ENCODE measurements at places on chromosomes 7 and 10.
A peak's percentile ranks its signal among the peaks of the same experiment; 100 is the strongest.

DNA sequence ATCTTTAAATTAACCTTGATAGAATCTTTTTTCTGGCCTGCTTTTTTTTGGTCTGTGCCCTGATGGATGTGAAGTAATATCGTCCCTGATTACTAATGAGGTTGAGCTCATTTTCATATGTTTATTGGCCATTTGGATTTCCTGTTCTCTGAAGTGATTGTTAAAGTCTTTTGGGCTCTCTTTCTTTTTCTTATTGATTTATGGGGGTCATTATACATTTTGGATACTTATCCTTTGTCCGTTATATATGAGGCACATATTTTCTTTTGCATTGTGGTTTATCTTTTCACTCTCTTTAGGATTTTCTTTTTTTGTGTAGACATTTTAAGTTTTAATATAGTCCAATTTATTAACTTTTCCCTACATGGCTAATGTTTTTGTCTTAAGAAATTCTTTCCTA lies 12.6 kb downstream of the SLK start:
- DNase-seq: no peak
- no peak overlapping the region for H3K4me3 ChIP-seq
- peaks cover 9% of the 10 kb centered on the region for H3K36me3 ChIP-seq
- no peaks in the 10 kb centered on the region for H3K27me3 ChIP-seq
- no peak overlapping the region for H3K27ac ChIP-seq

DNA sequence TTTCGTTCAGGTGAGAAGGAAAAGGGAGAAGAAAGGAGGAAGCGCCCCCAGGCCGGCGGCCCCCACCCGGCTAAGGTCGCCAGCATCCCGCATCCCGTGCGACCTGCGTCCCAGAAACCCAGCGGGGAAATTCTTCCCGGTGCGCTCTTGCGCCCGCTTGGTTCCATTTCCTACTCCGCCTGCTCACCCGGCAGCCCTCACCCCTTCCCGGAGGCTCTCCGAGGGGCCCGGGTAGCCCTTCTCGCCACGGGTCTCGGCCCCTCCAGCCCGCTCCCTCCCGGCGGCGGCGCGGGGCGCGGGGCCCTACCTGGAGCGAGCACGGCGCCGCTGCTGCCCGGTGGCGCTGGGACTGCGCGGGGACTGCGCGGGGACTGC lies at the start of gene PRKCQ:
PRKCQ (minus strand) TSS at position 373 of the 375 bp plus-strand sequence. CDS start 65,141 bp downstream, outside the sequence.
- peaks cover 72% of the 10 kb centered on the region for H3K36me3 ChIP-seq
- H3K4me1 ChIP-seq: peaks cover 70% of the 10 kb centered on the region
- peak within 1 kb of the TSS; percentile 95 for H3K4me3 ChIP-seq

DNA sequence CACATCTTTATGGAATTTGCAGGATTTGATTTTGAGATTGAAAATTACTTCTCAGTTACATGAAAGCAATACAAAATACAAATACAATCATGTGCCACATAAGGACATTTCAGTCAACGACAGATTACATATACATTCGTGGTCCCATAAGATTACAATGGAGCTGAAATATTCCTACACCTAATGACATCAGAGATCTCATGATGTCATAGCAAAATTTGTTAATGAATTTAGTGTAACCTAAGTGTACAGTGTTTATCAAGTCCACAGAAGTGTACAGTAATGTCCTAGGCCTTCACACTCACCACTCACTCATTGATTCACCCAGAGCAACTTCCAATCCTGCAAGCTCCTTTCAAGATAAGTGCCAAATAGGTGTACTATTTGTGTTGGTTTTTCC lies 126.5 kb downstream of the GPAM start:
- peaks cover 21% of the 10 kb centered on the region for H3K27me3 ChIP-seq
- H3K36me3 ChIP-seq: no peaks in the 10 kb centered on the region
- DNase-seq: no peak
- H3K4me1 ChIP-seq: no peaks in the 10 kb centered on the region
- no peak overlapping the region for H3K4me3 ChIP-seq

DNA sequence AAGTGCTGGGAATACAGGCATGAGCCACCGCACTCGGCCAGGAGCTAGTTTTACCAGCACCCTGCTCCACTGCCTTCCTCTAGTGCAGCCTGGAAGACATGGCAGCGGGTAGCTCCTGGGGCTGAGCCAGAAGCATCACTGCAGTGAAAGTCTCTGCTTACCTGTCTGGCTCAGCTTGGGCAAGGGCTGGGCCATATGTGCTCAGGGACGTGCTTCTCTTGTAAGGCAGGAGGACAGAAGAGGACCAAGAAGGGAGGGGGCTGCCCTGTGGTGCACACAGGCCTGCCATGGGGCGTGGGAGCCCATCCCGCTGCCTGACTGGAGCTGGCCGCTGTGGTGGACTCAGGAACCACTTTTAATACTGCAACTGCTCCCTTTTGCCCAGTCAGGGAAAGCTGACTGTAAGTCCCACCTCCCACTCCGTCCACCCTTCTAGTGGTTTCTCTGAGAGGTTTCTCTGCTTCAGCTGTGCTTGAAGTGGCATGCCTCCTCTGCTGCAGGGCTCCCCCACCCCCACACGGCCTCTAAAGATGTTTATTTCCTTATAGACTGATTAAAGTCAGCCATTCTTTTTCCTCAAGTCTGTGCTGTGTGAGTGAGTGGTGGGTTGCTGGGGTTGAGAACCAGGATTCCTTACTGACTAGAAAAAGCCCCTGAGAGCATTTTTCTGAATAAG lies 25.3 kb upstream of the C10orf95 start:
- H3K4me1 ChIP-seq: peaks cover 34% of the 10 kb centered on the region
- H3K27ac ChIP-seq: peak overlapping the region; percentile 68
- no peak overlapping the region for H3K4me3 ChIP-seq
- DNase-seq: peak; percentile 41
- H3K36me3 ChIP-seq: peaks cover 72% of the 10 kb centered on the region
- H3K27me3 ChIP-seq: no peaks in the 10 kb centered on the region

GRCh38 chr10:123746942-123747341 lies 80.8 kb downstream of the GPR26 start:
- H3K27ac ChIP-seq: no peak overlapping the region
- no peak for DNase-seq
- H3K36me3 ChIP-seq: no peaks in the 10 kb centered on the region
- no peaks in the 10 kb centered on the region for H3K4me1 ChIP-seq

DNA sequence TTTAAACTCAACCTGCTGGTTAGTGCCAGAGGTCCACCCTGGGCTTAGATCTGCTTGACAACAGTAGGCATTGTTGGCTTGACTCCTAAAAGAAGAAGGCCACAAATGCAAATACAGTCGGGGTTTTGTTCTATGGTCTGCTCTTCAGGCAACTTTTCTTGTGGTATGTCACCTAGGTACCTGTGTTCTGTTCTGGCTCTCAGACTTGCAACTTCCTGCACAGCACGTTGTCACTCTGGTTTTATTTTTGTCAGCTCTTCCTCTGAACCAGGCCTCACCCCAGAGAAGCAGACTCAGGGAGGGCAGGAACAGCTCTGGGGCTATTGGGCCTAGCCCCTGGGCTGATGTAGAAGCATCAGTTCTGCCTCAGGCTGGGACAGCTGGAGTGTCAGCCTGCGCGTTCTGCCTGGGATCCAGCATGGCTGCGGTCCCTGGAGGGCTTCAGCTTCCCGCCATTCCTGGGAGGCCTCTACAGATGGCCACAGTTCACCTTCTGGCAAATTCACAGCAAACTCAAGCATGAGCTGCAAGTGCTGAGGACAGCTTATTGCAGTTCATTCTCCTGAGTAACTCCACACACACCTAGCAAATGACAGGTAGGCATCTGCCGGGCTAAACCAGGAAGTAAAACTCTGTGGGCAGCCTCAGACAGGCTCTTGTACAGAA lies 11.0 kb upstream of the PDCD4 start:
- peak; percentile 69 for DNase-seq
- H3K36me3 ChIP-seq: peaks cover 8% of the 10 kb centered on the region
- H3K4me3 ChIP-seq: peak overlapping the region; percentile 37
- peak overlapping the region; percentile 90 for H3K27ac ChIP-seq
- peaks cover 87% of the 10 kb centered on the region for H3K4me1 ChIP-seq
- H3K27me3 ChIP-seq: no peaks in the 10 kb centered on the region

GRCh38 chr7:134804351-134804750 lies 24.9 kb downstream of the CALD1 start:
- H3K4me1 ChIP-seq: no peaks in the 10 kb centered on the region
- no peaks in the 10 kb centered on the region for H3K36me3 ChIP-seq
- no peaks in the 10 kb centered on the region for H3K27me3 ChIP-seq

GRCh38 chr10:21694631-21695030 lies 160.6 kb downstream of the MLLT10 start:
- DNase-seq: no peak
- H3K4me3 ChIP-seq: no peak overlapping the region
- H3K4me1 ChIP-seq: peaks cover 25% of the 10 kb centered on the region
- no peak overlapping the region for H3K27ac ChIP-seq

DNA sequence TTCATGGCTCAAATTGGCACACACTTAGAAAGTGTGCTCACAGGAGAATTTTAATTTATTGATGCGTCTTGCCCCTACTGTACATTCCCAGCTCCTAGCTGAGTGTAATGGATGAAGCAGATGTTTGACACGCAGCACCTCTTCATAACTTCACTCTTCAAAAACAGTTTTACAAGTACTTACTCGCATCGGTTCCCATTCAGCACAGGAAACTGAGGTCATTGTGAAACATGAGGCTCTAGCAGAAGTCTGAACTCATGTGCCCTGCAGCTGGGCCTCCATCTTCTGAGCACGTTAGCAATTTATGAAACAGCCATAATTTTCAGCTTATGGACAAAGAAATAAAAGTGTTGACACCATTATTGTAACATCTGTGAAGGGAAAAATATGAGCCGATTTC lies 558.9 kb upstream of the MGMT start:
- no peak overlapping the region for H3K27ac ChIP-seq
- no peak overlapping the region for H3K4me3 ChIP-seq
- H3K4me1 ChIP-seq: peaks cover 1% of the 10 kb centered on the region
- H3K27me3 ChIP-seq: no peaks in the 10 kb centered on the region

- H3K36me3 ChIP-seq: no peaks in the 10 kb centered on the region
- H3K27me3 ChIP-seq: peaks cover 48% of the 10 kb centered on the region
- DNase-seq: no peak
- peaks cover 22% of the 10 kb centered on the region for H3K4me1 ChIP-seq
- H3K27ac ChIP-seq: no peak overlapping the region
Observed at GRCh38 chr7:128358233-128358632, 3.3 kb downstream of the PRRT4 start.

DNA sequence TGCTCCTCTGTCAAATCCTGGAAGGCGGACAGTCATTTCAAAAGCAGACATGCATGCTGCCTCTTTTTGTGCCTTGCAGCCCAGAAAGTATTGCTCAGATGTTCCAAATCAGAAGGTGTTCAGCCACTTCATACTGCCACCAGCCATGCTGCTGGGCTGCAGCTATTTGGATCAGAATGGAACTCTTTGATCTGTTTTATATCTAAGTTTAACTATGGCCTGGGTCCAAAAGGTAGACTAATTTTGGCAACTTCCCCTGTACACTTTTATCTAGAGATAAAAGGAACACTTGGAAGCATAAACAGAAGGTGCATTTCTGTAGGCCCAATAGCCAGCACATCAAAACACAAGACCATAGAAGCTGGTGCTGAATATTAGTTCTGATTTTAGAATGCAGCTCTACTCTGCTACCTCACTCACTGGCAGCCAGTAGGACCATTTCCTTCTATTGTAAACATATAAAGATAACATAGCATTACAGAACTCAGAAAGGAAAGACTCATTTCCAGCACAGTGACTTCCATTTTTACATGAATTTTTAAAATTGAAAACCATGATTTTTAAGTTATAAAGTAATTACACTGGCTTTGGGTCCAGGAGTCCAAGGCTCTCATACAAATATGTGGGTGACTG lies 143.1 kb upstream of the CAV2 start:
- H3K4me3 ChIP-seq: no peak overlapping the region
- peaks cover 15% of the 10 kb centered on the region for H3K27me3 ChIP-seq
- no peaks in the 10 kb centered on the region for H3K36me3 ChIP-seq

DNA sequence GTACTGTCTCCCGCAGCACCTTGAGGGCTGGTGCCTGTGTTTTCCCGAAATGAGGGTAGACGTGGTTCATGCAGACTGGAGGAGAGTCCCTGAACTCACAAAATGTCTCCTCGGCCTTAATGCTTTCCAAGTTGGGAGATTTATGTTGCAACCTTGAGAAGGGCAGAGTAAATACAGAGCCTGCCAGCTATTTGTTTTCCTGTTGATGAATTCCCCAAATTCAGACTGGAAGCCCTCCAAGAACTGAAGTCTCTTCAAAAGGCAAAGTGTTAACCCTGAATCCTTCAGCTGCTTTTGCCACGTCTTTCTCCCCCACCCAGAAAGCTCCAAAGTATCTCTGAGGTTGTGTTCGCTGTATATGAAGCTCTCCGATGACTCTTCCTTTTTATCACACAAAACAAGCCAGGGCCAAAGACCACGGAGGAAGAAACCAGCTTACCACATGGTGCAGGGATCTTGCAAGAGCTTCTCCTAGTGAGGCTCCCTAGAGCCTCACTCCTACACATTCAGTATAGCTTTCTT lies 254.7 kb upstream of the NFE2L3 start:
- H3K36me3 ChIP-seq: peaks cover 2% of the 10 kb centered on the region
- no peak overlapping the region for H3K27ac ChIP-seq
- DNase-seq: no peak
- H3K27me3 ChIP-seq: peaks cover 14% of the 10 kb centered on the region

DNA sequence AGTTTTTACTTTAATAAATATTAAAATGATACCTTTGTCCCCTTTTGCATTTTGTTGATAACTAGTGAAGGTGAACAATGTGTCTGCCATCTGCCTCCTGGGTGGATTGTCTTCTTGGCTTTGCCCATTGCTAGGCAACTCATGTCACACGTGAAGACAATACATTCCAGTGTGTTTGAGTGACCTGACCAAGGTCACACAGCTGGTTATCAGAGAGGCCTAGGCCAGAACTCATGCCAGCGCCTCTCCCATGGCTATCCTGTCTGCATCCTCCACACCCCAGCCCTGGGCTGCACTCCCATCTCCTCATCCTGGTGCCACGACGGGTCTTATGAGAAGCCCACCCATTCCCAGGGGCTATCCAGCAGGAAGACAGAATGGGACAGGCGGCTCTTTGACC lies 108.7 kb downstream of the PLCE1 start:
- H3K4me3 ChIP-seq: no peak overlapping the region
- no peaks in the 10 kb centered on the region for H3K4me1 ChIP-seq
- no peaks in the 10 kb centered on the region for H3K36me3 ChIP-seq
- H3K27ac ChIP-seq: no peak overlapping the region

DNA sequence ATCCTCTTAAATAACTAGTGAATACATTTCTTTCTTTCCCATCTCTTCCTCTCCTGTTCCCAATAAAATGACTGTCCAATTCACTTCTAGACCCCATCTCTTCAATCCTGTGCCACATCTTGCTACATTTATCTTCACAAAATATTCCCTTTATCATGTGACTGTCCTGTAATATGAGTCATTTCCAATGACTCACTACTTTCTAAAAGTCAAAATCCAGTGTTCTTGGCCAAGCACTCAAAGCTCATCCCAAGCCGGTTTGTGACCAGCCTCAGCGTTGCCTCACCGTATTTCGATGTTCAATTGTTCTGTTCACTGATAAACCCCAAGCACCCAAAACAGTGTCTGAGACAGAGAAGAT lies 104.7 kb downstream of the PARD3 start:
- H3K4me3 ChIP-seq: no peak overlapping the region
- no peaks in the 10 kb centered on the region for H3K36me3 ChIP-seq
- no peak overlapping the region for H3K27ac ChIP-seq
- peaks cover 3% of the 10 kb centered on the region for H3K27me3 ChIP-seq

- H3K4me1 ChIP-seq: peaks cover 25% of the 10 kb centered on the region
- no peak overlapping the region for H3K4me3 ChIP-seq
- peaks cover 16% of the 10 kb centered on the region for H3K36me3 ChIP-seq
- H3K27me3 ChIP-seq: no peaks in the 10 kb centered on the region
- no peak for DNase-seq
Observed at GRCh38 chr10:23436983-23437382, 1.9 kb upstream of the OTUD1 start.

- peak overlapping the region; percentile 92 for H3K27ac ChIP-seq
- peaks cover 49% of the 10 kb centered on the region for H3K36me3 ChIP-seq
- H3K27me3 ChIP-seq: no peaks in the 10 kb centered on the region
- peak overlapping the region; percentile 98 for H3K4me3 ChIP-seq
- H3K4me1 ChIP-seq: peaks cover 58% of the 10 kb centered on the region
Observed at GRCh38 chr7:100691676-100692577, 2.1 kb downstream of the GIGYF1 start.
